Heart right ventricle (tissue), 16 donors: ENCODE measurements at places on chromosomes 7 and 10. TPM values are rescaled to one million over a fixed set of nuclear protein-coding genes. Genes with fewer than 3 reads are reported as not detected.

MKX gene
- 0.09 TPM for polyA plus RNA-seq

DNA sequence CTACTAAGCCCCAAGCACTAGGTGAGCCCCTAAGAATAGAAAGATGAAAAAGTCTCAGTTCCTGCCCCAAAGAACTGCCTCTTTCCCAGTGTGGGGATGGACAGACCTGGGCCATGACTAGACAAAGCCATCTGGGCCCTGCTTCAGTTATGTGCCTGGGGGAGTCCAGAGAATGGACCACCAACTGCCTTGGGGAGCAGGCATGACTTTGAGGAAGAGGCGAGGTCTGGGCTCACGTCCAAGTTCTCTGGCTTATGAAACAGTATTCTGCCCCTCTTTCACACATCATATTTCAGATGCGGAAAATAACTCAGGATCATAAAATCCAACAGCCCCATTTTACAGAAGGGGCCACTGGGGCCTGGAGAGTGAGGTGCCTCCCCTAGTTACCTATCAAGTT lies 80.3 kb downstream of the PLXNA4 start:
- DNase-seq: no peak

DNA sequence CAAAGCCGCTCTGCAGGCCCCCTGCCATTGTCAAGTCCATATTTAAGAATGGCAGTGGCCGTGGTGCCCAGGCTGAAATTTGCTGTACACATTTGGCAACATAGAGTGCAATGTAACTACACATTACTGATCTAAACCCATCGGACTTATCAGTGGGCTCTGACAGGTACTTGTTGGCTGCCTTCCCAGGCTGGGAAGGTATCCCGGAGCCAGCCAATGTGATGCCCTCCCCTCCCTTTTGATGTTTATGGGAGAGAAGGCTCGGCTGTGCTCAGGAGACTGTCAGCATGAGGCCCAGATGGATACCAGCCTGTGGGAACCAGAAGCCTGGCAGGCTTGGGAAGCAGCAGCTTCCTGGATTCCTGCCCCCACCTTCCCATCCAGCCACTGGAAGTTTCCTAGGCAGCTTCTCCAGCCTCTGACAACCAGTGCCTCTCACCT lies 146.1 kb upstream of the TCF7L2 start:
- no peak for DNase-seq

- no peak for DNase-seq
Measured at GRCh38 chr7:135898226-135898625, 78.9 kb downstream of the MTPN start.

DNA sequence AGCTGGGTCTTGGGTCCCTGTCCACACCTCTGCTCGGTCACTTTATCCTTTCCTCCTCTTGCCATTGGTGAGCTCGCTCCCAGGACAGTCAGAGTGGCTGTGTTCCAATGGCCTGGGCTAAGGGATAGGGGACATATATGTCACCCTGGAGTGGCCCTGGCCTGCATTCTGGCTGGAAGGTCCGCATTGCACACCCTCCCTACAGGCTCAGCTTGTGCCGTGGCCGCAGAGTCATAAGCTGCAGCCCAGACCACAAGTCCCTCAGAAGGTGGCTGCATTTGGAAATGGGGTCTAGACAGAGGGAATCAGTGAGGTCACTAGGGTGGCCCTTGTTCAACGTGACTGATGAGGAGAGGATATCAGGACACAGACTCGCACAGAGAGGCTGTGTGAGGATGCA lies 363.8 kb upstream of the SHH start:
- no peak for DNase-seq

ZCCHC24 gene
- polyA plus RNA-seq: 19.3 TPM

- no peak for DNase-seq
Measured at GRCh38 chr10:75773231-75773780, 341.9 kb downstream of the LRMDA start.

PTPRN2 gene
- polyA plus RNA-seq: 1.1 TPM

- no peak for DNase-seq
Measured at GRCh38 chr7:30674876-30675275, 7.4 kb downstream of the CRHR2 start.

GRCh38 chr10:78754269-78755062 lies 314.3 kb upstream of the ZMIZ1 start:
- DNase-seq: no peak

DNA sequence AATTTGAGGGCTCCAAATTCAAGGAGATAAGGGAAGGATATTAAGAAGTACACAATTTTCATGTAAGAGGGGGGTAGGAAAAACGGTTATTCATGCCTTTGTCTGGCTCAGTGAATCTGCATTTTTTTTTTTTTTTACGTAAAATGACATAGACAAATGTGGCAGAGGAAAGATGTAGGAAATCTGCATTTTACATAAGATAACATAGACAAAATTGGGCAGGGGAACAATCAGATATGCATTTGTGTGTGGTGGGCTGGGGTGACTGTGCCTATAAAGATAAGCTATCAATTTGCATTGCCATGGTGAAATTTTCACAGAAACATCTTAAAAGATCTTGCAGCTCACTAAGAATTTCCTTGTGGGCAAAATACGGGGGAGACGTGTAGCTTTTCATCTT lies 92.7 kb upstream of the GPR141 start:
- no peak for DNase-seq

SCIN gene
- polyA plus RNA-seq: 0.01 TPM

- DNase-seq: no peak
Measured at GRCh38 chr10:128695931-128696330, 569.7 kb upstream of the MKI67 start.

DNA sequence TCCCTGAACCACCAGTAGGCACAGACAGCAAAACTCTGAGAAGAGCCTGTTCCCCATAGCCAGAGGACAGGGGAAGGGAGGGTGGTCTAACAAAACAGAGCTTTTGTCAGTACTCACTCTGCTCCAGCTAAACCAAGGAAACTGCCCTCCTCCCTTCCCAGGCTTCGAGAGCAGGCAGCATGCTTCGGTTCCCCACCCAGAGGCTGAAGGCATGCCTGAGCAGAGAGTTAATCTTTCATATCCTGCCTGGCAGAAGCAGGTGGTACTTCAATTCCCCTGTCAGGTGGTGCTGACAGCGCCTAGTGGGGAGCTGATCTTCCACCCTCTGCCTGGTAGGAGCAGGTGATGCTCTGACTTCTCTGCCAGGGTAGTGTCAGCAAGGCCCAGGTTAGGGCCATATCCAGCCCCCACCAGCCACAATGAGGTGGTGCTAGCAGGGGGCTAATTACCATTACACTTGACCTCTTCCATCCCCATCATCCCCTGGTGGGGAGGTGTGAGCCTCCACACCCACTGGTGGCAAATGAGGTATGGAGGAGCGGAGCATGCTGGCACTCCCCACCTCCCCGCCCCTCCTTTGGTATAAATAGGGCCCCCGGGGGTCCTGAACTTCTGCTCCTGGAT lies 35.1 kb downstream of the SDK1 start:
- no peak for DNase-seq

DNA sequence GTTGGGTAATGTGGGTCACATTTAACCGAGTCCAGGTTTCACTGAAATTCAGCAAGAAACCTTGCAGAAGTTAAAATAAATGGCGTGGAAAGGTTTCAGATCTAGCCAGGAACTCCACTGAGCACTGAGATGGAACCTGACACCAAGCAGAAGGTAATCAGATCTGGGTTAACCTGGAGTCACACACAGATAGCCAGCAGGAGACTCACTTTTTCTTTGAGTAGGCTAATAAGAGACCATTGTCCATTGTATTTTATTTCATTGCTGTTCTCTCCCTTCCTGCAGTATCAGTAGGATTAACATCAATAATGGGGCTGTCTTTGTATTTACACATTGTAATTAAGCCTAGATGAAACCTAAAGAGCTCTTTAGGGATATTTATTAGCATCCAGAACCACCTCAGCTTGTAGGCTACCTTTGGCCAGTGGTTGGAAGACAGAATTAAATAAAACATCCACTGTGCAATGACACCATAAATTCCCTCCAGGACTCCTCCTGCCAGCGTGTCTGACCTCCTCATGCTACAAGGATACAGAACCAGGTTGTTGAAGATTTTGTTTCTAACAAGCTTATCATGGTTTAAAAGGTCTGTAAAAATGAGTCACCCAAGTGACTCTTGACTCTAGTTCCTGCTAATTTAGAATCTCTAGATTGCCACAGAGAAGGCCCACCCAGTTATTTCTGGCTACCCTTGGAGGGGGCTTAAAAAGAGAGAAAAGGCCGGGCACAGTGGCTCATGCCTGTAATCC lies 151.1 kb downstream of the SORCS1 start:
- DNase-seq: no peak

- DNase-seq: no peak
Measured at GRCh38 chr10:29698773-29699490, 64.2 kb upstream of the SVIL start.

GRCh38 chr10:22003964-22004281 lies 393 bp upstream of the DNAJC1 start:
- no peak for DNase-seq

GPC2 gene
- polyA plus RNA-seq: 0.51 TPM

DNA sequence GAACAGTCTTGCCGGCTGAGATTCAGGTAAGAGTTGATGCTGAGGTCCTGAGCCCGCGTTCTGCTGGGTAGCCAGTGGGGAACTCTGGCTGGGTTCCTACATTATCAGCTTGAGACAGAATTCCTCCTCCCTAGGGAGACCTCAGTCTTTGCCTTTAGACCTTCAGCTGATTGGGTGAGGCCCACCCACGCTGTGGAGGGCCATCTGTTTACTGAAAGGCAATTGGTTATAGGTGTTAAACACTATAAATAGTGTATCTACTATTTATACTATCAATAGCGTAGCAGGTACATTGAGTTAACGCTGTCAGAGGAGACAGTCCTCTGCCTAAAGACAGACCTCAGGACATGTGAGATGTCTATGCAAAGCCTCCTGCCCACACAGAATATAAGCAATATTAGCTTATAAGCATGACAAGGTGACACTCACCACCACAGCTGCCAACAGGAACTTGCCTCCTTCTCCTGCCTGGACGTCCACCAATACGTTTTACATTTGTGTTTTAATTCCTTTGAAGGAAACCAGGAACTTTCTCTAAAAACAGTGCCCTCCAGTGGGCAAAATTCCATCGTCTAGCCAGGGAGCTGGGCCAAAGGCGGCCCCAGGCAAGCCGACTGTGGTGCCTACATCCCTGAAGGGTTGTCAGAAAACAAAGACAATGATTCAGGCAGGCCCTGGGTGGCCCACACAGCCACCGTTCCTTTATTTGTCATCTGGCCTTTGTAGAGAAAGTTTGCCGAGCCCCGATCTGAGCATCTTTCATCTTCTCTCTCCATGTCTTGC lies 58.8 kb downstream of the INSIG1 start:
- no peak for DNase-seq

TAS2R5 gene
- polyA plus RNA-seq: 0.22 TPM

GRCh38 chr7:129721068-129721467 lies 109.5 kb downstream of the NRF1 start:
- no peak for DNase-seq

GRCh38 chr10:70169649-70170364 lies 507 bp downstream of the SAR1A start:
- no peak for DNase-seq

DNA sequence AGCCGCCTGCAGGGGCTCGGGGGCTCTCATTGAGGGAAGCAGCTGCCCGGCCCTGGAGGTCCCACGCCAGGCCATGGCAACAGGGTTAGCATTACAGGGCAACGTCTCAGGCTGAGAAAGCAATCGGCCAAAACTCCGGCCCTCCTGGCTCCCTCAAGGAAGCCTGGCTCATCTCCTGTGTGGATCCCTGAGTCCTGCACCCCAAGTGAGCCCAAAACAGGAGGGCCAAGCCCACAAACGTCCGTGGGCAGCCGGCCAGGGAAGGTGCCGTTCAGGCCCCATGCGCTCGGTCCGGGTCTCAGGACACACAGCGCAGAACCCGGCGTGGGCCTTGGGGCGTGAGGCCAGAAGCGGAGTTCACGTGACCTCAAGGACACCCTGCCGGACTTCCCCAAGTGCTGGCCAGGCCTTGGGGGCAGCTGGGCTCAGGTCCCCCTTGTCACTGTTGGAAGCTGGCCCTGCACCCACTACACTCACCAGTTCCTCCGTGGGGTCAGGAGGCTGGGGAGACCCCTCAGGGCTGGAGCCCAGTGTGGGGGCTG lies 8.0 kb upstream of the PWWP2B start:
- DNase-seq: no peak

GRCh38 chr10:44377651-44378310 lies 7.1 kb downstream of the CXCL12 start:
- DNase-seq: no peak

- DNase-seq: no peak
Measured at GRCh38 chr10:76582531-76582930, 1055.1 kb downstream of the KCNMA1 start.

GRCh38 chr10:51972733-51973346 lies 273.4 kb upstream of the CSTF2T start:
- no peak for DNase-seq

SGCE gene
- polyA plus RNA-seq: 16.8 TPM

TAS2R41 gene
- polyA plus RNA-seq: not detected

GRCh38 chr10:43258211-43258561 lies 8.7 kb downstream of the RASGEF1A start:
- DNase-seq: no peak

DNA sequence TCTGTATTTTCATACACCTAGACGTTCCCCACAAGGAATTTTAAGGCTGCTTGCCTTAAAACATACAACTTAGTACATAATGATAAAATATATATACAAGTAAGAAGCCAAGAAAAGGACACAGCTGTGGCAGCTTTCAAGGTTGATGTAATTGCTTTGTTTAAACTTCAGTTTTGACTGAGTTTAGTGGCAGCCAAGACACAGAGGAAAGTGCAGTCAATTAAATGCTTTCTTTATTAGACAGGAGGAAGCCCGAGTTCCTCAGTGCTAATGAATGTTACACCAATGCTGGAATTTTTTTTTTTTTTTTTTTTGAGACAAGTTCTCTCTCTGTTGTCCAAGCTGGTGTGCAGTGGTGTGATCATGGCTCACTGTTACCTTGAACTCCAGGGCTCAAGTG lies 11.2 kb upstream of the STK31 start:
- DNase-seq: no peak

TMEM213 gene
- polyA plus RNA-seq: not detected

DNA sequence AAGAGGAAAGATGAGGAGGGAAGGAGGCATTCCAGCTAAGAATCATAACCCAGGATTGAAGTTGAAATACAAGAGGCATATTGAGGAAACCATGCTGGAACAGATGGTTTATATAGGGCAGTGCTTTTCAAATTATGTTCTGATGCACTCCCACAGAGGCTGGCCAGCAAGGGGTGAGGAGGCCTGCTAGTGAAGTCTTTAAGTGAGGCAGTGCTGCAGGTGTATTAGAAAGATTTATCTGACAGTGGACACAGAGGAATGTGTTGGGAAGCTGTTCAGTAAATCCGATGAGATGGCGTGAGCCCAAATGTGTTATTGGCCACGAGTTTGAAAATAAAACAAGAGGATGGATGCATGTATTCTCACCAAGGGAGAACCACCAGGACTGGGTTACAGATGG lies 28.6 kb downstream of the REEP3 start:
- DNase-seq: no peak

SSC4D gene
- 1.9 TPM for polyA plus RNA-seq

GRCh38 chr7:3210531-3210930 lies 90.5 kb upstream of the SDK1 start:
- DNase-seq: no peak

DNA sequence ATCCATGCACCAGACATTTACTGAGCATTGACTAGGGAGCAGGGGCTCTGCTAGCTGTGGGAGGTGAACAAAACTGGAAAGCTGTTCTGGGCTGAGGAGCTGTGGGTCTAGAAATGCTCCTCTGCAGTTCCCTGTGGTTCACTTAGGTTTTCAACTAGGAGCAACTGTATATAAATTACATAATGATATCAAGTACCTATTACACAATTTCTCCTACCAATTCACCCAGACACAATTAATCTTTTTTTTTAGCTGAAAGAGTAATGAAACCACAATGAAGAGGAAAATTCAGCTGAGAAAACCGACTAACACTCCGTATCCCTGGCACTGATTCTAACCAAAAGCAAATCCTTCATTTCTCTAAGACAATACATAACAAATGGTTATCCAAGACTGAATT lies 39.4 kb downstream of the COL28A1 start:
- DNase-seq: no peak
